ENCODE measurements at places on chromosomes 4 and X.
A peak's percentile ranks its signal among the peaks of the same experiment; 100 is the strongest.

GRCh38 chr4:2368746-2369437 lies 49.6 kb downstream of the ZFYVE28 start:
- DNase-seq = no peak

DNA sequence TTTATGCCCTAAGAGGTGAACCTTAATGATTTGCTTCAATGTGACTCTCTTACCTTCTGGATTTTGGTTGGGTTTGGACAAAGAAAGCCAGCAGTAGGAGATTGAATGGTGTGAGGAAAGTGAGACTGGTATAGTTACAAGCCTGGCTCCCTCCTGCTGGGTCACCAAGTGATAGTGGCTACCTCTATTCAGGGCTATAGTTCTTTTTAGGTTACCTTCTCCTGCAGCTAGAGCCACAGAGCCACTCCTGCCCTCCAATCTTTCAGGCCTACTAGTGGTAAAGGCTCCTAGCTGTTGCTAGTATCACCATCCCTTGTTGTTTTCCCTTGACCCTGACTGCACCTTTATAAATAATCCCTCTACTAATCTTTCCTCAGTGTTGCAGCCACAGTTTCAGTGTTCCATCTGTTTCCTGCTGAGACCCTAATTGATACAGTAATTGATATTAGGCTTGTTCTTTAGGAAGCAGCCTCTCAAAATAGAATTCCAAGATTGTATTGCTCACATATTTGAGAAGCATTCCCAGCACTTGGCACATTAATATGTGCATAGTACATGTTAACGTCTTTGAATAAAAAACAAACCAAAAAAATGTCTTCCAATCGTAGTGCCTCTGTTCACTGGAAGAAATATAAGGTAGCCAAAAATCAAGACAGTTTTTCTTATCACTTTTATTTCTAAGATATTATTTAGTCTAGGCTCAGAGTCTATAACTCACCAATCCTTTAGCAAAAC lies 82.3 kb downstream of the SRPX start:
- DNase-seq = no peak

DNA sequence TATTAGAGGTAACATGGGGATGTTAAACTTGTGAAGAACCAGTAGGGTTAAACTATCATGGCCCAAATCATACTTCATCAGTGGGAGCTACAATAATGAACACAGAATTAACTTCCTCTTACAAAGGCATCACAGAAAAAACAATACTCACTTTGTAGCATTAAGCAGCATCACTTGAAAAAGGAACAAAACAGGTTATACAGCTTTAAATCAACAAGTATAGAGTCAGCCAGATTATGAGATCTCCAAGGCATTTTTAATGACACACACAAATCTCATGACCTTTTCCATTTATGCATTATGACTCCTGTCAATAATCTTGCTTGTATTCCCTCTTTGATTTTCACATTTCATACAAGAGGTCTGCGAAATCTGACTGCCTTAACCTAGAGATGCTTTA lies 18.3 kb downstream of the FBXL5 start:
- DNase-seq = no peak

DNA sequence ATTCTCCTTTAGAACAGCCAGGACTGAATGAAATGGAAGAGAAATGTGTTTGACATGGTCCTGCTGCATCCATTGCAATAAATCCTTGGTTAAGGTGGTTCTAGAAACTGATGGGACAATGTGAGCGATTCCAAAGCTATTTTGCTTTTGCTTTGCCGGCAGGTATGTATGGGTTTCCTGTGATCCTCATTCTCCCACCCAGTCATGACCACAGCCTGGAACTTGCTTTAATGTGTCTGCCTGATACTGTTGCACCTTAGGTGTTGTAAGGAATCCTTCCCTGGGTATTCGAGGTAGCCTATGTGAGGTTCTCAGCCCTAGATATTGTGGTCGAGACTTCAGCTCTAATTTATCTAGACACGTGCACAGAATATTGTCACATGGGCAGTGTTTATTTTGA lies 86.1 kb downstream of the ZNF518B start:
- no peak for DNase-seq

DNA sequence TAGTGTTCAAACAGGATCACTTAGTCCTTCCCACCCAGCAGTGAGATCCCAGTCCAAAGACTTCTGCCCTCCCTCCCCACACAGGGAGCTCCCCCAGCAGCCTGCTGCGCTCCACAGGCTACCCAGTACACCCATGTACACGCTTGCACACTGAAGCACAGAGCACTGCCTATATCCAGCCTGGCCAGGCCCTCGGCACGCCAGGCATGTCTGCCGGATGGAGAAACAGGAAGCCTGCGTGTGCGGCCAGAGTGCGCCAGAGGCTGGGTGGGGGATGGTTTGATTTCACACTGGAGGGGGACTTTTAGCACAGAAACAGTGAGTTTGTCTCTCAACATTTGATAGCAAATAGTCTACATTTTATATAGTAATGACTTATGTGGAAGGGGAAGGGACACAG lies 833.5 kb upstream of the IGFBP7 start:
- DNase-seq = peak; percentile 82

DNA sequence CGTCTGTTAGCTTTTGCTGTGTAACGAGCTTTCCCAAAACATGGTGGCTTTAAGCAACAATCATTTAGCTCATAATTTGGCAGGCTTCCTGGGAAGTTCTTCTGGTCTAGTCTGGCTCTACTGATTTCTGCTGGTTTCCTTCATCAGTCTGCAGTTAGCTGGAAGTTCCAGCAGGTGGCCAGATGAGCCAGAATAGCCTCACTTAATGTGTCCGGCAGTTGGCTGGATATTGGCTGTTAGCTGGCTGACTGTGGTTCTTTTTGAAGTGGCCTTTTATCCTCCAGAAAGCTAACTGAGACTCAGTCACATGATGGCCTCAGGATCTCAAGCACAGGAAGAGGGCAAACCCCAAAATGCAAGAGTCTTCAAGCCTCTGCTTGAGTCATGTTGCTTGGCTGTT lies 34.9 kb downstream of the FTHL17 start:
- peak; percentile 38 for DNase-seq

DNA sequence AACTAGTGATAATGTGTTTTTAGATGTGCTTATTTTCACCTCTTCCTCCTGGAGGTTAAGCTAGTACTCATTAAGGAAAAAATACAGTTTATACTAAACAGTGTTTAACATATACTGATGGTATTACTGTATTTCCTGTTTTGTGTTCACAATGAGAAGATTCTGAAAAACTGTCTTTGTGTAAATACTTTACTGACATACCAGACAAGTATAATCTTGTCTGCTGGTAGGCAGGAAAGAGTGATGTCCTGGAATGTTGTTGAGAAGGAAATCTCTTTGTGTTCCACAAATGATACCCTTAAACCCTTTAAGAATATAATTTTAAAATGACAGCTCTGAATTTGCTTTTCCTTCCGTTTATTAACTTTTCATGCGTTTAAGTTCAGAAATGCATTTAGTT lies 205.5 kb upstream of the NUDT6 start:
- DNase-seq = no peak

DNA sequence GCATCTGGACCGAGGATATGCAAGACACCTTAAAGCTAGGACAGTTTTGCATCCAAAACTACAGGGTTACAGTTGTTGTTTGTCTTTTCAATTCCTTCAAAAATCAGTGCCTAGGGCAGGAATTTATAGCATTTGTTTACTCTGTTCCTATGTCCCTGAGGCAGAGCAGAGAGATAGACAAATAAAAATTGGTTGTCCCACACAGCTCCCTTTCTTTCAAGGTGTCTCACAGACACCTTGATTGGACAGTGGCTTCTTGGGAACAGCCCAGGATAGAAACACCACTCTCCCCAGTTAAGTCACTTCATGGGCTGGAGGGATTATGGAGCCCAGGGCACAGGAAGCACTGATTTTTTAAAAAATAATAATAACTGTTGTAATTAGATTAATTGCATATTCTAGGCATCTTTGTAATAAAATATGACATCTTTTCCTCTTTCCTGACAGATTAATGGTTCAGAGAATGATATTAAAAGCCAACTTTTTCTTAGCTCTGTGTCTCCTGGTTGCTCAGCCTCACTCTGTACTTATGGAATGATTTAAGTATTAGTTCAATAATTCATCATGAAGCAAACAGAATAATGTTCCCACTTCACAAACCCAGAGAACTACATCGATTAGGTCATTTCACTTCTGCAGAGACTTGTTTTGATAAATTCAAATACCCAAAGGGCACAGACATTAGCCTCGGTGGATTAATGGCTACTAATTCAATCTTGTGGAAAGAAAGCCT lies 8.2 kb downstream of the MAGEB17 start:
- no peak for DNase-seq

DNA sequence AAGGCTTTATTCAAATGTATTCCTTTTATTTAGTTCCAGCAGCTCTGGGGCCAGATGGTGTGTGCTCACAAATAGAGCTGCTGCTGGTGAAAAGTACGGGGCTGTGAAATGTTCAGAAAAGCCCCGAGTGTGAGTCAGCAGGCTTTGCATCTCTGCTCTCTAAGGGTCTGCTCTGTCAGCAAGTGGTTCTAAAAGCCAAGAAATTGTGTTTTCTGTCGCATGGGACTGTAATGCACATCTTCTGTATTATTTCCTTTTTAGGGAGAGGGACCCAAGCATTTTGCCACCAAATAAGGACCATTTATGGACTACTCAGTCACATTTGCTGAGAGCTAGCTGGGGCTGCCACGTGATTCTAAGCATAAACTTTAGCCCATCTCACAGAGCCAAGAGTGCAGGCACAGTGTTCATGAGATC lies 82.9 kb upstream of the NHS start:
- DNase-seq = no peak

GRCh38 chrX:56000174-56000573 lies 232.0 kb upstream of the KLF8 start:
- DNase-seq = no peak

DNA sequence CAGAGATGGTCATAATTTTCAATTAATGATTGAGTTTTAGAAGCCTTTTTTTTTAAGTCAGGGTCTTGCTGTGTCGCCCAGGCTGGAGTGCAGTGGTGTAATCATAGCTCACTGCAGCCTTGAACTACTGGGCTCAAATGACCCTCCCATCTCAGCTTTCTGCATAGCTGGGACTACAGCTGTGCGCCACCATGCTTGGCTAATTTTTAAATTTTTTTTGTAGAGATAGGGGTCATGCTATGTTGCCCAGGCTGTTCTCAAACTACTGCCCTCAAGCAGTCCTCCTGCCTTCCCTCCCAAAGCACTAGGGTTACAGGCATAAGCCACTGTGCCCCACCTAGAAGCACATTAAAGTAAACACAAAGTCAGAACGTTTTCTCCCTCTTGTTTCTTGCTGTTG lies 51.7 kb downstream of the HTT-AS start:
- DNase-seq = no peak

GRCh38 chrX:30613721-30614120 lies 36.2 kb upstream of the TASL start:
- no peak for DNase-seq

DNA sequence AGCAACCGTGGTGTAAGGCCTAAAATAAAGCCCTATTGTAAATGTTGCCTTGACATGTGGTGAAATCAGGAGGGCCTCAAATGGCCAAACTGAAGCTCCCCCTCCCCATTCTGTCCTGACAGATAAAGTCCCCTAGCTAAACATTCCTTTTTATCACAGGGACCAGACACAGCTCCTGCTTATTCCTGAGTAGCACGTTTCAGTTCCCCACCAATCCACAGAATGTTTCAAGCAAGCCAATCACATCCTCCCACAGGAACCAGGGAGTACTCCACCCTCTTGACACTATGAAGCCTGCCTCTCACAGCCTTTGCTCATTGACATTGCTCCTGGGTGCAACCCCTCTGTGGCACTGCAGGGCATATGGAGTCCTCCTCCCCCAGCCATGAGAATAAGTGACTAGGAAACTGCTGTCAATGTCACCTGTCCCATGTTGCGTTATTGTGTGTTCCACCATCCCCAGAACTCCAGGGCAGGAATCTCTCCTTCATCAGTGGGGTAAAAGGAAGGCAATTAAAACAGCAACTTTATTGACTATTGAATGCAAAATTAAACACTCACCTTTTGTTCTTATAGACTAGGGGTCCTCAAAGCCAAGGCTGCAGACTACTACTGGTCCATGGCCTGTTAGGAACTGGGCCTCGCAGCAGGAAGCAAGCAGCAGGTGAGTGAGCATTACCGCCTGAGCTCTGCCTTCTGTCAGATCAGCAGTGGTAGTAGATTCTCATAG lies 128.1 kb downstream of the COL25A1 start:
- no peak for DNase-seq

DNA sequence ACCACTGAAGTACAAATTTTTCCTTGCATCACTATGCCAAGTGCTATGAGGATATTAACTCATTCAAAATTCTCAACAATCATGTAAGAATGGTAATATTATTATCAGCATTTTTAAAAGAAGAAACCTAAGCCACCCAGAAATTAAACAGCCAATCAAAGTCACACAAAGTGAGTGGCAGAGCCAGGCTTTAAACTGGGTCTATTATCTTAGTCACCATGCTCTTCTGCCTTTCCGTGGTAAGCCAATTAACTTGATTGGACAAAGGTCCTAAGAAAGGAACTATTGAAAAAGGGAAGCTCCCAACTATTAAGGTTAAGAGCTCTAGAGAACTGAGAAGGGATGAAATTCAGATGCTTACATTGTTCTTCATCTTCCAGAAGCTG lies 111.5 kb downstream of the ASB9 start:
- DNase-seq = no peak

DNA sequence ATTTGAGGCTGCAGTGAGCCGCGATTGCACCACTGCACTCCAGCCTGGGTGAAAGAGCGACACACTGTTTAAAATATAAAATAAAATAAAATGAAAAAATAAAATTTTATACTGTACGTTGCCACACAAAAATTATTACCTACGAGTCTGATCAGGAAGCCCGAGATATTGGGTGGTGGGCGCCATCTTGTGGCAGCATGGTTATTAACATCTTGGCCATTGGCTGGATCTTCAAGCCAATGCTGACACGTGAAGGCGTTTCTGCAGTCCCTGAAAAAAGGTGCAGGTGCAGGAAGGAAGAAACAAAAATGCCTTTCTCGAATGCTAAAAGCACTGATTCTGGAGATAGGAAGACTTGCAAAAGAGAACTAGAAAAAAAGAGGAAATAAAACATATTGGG lies 4.9 kb upstream of the TLR8 start:
- peak; percentile 82 for DNase-seq

- DNase-seq = no peak
Measured at GRCh38 chr4:140928880-140929279, 172.7 kb upstream of the TBC1D9 start.

DNA sequence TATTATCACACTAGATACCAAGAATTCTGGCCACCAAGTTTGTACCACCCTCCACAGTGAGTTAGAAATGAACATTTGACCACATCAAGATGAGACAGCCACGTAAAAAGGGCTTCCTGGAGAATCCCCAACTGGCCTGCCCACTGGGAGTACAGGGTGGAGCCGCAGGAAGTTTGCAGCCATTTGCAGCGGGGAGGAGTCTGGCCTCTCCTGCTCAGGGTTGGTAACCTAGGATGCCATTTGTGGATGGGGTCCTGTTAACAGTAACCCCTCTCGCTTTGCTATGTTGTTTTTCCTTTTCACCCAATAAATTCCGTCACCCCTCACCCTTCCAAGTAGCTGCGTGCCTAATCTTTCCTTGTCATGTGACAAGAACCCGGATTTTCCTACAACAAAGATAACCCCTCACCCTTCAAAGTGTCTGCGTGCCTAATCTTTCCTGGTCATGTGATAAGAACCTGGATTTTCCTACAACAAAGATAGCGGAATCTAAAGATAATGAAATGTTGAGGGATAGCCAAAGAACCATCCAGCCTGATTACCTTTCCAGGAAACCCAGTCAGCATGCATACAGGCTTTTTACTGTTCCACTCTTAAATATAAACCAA lies 245.4 kb downstream of the NAF1 start:
- no peak for DNase-seq

GRCh38 chr4:168538632-168539031 lies 41.8 kb downstream of the PALLD start:
- DNase-seq = no peak

- DNase-seq = peak; percentile 47
Measured at GRCh38 chr4:67886281-67886680, 2.5 kb upstream of the TMPRSS11D start.

All from common myeloid progenitor, CD34-positive (primary cell).